Activated naive CD4-positive, alpha-beta T cell treated with anti-CD3 and anti-CD28 coated beads for 36 hours (primary cell): ENCODE measurements at places on chromosomes 5 and 9. TPM values are rescaled to one million over a fixed set of nuclear protein-coding genes. Genes with fewer than 3 reads are reported as not detected.
A peak's percentile ranks its signal among the peaks of the same experiment; 100 is the strongest.

GPRIN1 gene
- total RNA-seq = 1.5 TPM

ZDHHC11 gene
- total RNA-seq = 3.6 TPM

KCNV2 gene
- total RNA-seq = not detected

- H3K36me3 ChIP-seq = no peaks in the 10 kb centered on the region
- H3K4me1 ChIP-seq = no peaks in the 10 kb centered on the region
- H3K4me3 ChIP-seq = no peak overlapping the region
- no peak overlapping the region for H3K27ac ChIP-seq
- H3K27me3 ChIP-seq = no peaks in the 10 kb centered on the region
- peak; percentile 46 for DNase-seq
Observed at GRCh38 chr5:11719888-11720481, 184.3 kb downstream of the CTNND2 start.

DDX4 gene
- not detected for total RNA-seq

- peak overlapping the region; percentile 75 for H3K4me3 ChIP-seq
- H3K27ac ChIP-seq = peak overlapping the region; percentile 70
- peaks cover 2% of the 10 kb centered on the region for H3K27me3 ChIP-seq
- H3K36me3 ChIP-seq = no peaks in the 10 kb centered on the region
Observed at GRCh38 chr5:14582797-14583137, 1.2 kb downstream of the OTULINL start.

- H3K27ac ChIP-seq = peak overlapping the region; percentile 84
- peak; percentile 55 for DNase-seq
- H3K27me3 ChIP-seq = no peaks in the 10 kb centered on the region
- peak overlapping the region; percentile 98 for H3K4me3 ChIP-seq
Observed at GRCh38 chr9:35603506-35603985, 1.5 kb upstream of the TESK1 start.

- no peak overlapping the region for H3K27ac ChIP-seq
- H3K27me3 ChIP-seq = no peaks in the 10 kb centered on the region
- DNase-seq = no peak
- no peaks in the 10 kb centered on the region for H3K36me3 ChIP-seq
- H3K4me3 ChIP-seq = no peak overlapping the region
Observed at GRCh38 chr5:54263447-54263846, 46.9 kb downstream of the ARL15 start.
